Esophagus muscularis mucosa (tissue), 4 donors: ENCODE measurements at places on chromosomes 2 and 18. TPM values are rescaled to one million over a fixed set of nuclear protein-coding genes. Genes with fewer than 3 reads are reported as not detected.

- no peak for DNase-seq
These were observed 1.5 kb downstream of the ESCO1 start for GRCh38 chr18:21598726-21599584.

The UCN gene
- total RNA-seq: 1.8 TPM

DNA sequence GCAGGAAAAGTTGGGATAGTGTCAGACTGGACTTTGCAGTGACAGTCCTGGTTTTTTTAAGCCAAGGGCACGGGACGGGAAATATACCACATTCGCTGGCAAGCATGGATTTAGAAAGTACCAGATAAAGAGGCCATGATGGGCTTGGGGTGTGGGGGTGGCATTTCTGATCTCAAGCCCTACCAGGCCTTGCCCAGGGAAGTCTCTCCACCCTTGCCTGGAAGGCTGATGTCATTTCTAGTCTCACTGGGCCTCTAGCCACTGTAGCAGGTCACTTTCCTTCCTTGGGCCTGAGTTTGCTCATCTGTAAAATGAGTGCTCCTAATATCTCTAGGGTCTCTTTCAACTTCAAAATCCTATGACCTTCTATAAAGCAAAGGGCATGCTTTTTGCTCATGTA, 1.8 kb downstream of the ZBTB7C start:
- no peak for DNase-seq

DNA sequence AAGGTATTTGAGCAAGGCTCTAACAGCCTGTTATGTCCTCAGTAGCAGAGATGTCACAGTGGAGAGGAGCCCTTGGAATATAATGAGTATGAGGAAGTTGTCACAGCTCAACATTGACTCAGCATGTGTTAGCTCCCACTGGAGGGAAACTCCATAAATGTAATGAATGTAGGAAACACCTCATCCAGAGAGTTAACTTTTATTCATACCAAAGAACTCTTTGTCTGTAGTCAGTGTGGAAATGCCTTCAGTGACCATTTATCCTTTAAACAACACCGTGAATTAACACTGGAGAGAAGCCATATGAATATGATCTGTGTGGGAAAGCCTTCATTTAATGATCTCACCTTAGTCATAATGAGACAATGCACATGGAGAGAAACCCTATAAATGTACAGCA, 59.7 kb downstream of the CYP1B1 start:
- no peak for DNase-seq

- DNase-seq: no peak
These were observed 134.5 kb downstream of the NEDD4L start for GRCh38 chr18:58178511-58178910.
